ENCODE measurements at places on chromosomes 7 and 10.

DNA sequence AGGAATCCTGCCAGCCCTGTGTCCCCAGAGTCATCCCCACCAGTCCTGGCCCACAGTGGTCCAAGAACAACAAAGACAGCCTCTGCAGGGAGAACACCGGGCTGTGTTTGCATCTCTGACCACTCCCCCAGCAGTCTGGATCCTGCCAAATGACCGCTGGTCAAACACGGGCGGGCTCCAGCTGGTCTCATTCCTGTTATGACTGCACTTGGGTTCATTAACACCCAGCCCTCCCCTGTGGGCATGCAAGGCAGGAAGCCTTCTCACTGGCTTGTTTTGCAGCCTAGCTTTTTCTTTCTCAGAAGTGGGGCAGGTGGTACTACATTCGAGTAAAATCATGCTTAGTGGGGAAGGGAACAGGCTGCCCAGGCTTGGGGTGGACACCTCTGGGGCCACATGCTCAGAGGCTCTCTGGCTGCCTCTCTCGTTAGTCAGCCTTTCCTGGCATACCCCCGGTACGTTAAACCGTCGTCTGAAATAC is 190.0 kb downstream of the PLXNA4 start:
- no peak for DNase-seq

DNA sequence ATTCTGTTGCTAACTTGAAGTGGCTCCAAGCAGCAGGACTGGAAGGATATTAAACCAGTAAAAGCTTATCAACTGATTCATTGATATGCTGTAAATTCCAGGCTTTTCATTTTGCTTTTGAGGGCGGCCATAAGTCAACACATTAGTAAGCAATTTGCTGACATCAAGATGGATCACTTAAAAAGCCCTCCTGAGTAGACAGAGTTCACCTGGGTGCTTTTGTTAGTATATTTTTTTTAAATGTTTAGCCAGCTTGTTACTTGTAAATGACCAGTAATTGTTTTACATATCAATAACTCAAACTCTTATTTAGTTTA is 26.5 kb downstream of the RNF32 start:
- DNase-seq, result no peak

GRCh38 chr7:28678431-28678965 is 266.2 kb downstream of the CREB5 start:
- DNase-seq, result no peak

- no peak for DNase-seq
These were observed 82.2 kb downstream of the MDFIC start for GRCh38 chr7:115004121-115004520.

DNA sequence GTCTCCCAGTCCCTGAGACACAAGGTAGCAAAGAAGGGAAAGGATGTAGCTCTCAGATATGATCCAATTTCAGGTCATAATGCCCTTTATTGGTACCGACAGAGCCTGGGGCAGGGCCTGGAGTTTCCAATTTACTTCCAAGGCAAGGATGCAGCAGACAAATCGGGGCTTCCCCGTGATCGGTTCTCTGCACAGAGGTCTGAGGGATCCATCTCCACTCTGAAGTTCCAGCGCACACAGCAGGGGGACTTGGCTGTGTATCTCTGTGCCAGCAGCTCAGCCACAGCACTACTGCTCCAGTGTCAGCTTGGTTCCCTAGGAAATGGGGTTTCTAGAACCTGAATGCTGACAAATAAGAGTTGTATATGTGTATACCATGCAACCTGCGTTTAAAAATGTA is 74.6 kb upstream of the PRSS58 start:
- no peak for DNase-seq

- no peak for DNase-seq
These were observed 18.3 kb downstream of the INPP5A start for GRCh38 chr10:132555648-132556575.

- no peak for DNase-seq
These were observed 141.3 kb upstream of the MINDY3 start for GRCh38 chr10:16001581-16001980.

- DNase-seq, result peak; percentile 79
These were observed 193.8 kb upstream of the ADO start for GRCh38 chr10:62610649-62611229.

DNA sequence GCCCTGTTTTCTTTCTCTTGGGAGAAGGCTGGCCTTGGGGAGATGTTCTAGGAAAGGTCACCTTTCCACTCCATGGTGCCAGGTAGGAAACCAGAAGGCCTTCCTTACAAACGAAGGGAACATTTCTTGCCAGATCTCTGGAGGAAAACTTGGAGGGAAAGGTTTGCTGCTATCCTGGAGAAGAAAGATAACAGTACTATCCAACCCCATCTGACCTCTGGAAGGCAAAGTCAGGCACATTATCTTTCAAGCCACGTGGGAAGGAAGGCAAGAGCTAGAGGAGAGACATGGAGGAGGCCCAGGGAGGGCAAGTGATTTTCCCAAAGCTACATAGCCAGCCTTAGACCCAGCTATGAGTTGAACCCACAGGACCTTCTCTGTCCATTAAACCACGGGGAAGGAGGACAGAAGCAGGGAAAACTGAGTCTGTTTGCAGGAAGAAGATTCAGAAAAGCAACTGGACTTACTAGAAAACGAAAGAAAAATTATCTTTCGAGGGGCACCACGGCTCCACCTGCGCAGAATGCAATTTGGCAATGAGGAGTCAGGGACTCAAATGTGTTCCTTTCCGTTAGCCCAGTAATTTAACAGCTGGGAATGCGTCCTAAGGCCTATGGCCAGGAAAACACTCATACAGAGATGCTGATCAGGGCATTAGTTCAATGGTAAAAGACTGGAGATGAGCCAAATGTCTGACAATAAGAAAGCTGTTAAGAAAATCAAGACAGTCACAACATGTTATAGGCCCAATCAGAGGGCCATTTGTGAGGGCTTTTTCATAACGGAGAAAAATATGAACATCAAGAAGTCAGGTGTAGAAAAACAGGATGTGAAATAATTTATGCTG is 32.0 kb upstream of the PSAP start:
- no peak for DNase-seq
